Tibial nerve (tissue), 4 donors: ENCODE measurements at places on chromosomes 2 and 18. TPM values are rescaled to one million over a fixed set of nuclear protein-coding genes. Genes with fewer than 3 reads are reported as not detected.

GRCh38 chr2:114610677-114611076 lies 168.2 kb downstream of the DPP10 start:
- no peak for DNase-seq

SFT2D3 gene
- 12.6 TPM for total RNA-seq

DNA sequence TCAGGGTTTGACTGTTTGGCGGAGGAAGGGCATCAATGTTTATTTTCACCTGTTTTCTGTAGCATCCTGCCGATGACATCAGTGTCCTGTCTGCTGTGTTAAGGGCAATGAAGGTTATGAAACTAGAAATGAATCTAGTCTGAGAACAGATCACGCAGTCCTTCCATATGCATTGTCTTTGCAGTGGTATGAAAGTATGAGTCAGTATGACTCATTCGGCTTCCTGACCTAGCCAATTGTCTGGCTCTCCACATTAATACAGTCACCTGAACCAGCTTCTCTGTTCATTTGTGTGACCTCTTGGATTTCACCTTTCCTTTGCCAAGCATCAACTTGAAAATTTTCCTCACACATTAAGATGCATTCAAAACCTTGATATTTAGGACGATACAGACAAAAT lies 353.8 kb downstream of the RND3 start:
- DNase-seq = no peak

DNA sequence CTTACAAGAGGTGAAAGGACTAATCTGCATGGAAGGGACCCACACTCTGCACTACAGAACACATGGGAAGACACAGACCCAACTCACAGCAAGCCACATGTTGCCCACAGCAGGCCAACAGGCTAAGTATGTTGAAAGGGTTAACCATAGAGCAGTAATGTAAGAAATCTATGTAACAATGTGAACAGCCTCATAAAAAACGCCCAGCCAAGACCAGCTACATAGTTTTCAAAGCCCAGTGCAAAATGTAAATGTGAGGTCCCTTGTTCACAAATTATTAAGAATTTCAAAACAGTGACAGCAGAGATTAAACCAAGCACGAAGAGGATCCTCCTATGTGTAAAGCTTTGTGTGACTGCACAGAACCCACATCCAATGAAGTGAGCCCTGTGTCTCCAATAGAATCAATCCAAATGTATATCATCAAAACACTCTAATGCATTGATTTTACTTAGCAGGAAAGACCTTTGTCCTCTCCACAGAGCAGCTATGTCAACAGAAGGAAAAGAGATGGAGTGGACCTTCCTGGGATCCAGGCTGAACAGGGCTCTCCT lies 210.1 kb downstream of the AGPS start:
- DNase-seq = no peak

GRCh38 chr2:184835398-184835715 lies 237.0 kb downstream of the ZNF804A start:
- DNase-seq = no peak

CYP27C1 gene
- 0.59 TPM for total RNA-seq

CRACDL gene
- 16.2 TPM for total RNA-seq

DNA sequence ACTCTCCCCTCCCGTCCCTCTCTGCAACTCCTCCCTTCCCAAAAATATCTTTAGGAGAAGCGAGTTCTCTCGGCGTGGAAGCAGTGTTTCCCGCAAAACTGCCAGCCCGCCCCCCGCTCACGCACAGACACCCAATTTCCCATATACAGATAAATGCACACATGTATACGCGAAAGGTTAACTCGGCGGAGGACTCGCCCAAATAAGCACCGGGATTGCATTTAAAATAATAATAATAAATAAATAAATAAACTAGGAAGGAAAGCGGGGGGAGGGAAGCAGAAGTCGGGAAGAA lies 70.0 kb upstream of the PSMD14 start:
- no peak for DNase-seq

DNA sequence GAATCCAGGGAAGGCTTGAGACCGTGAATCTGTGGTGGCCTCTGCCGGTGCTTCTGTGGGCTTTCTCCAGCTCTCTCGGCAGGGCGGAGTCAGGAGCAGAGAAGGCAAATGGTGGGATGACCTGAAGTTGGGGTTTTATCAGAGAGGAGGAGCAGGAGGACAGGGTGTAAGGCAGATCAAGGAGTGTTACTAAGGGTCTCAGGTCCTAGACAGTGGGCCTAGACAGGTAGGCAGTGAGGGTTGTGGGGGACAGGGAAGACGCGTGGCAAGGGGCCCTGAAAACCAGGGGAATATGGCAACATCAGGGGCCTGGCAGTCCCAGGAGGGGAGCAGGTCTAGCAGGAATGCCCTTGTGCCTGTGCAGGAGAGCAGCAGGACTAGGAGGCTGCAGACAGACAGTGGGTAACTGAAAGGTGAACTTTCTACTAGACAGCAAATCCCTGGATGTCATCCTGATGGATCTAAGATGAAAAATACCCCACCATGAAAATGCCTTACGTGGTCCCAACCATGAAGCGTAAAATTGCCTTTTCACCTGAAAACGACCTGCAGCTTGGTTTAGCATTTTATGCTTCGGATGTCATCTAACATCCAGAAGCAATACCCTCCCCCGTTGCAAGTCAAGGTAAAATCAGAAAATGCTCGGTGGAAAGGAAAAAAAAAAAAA lies 42.1 kb downstream of the SRSF7 start:
- DNase-seq = no peak

HOXD10 gene
- total RNA-seq = 2.1 TPM

DNA sequence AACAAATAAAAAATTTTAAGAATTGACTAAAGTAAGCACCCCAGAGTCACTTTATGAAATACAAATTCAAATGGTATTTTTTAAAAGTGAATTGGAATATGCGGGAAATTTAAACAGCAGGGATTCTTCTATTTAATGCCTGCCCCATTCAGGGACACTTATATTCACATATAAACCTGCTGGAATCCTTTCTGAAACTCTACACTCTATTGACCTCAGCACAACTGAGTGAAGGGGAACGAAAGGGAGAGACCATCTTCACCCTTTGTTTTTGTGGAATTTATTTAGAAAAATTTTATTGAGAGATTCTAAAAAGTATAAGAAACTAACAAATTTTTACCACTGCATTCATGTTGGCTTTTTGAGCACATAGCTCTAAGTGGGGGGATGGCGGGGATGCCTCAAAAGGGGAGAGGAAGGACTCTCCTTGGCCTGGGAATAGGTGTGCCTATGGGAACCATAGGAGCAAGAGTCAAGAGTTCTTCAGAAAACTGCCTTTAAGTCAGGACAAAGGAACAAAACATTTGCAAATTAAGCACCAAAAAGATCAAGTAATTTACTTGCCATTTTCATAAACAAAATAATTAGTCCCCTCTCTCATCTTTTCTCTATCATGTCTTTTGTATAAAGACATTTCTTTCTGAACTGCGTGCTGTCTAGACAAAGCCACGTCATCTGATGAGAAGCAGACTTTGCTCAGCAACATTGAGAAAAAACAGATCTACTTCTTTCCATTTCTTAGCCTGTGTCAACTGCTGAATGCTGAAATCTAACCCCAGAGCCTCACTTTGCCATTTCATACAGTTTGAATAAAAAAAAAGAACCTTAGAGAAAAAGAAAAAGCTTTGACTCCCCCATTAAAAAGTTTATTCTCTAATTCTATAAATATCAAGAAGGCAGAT lies 21.6 kb upstream of the FLACC1 start:
- DNase-seq = no peak

DNA sequence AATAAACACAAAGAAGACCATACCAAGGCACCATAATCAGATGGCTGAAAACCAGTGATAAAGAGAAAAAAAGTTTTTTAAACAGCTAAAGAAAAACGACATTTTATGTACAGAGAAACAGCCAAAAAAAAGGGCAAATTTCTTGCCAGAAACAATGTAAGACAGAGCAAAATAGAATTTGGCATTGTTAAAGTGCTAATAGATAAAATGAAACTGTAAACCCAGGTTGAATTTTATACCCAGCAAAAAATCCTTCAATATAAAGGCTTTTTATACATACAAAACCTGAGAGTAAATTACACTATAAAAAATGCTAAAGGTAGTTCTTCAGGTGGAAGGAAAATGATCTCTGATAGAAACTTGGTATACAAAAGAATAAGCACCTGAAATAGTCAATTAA lies 45.7 kb downstream of the FAM117B start:
- no peak for DNase-seq

DNA sequence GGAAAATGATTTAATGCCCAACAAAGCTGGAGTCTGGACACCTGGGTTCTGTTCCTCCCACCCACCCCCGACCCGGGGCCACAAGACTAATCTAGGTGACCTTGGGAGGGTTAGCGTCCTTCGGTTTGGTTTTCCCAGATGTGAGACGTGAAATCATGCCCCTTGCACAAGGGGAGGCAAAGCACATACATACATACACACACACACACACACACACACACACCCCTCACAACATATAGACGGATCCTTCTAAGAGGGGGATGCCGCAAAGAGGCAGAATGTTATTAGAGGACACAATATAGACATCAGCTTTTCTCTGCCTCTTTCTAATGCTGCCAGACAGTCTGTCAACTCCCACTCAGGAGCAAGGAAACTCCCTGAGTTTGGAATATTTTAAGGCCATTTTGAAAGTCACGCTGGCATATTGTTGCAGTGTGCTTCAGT lies 616 bp upstream of the RBMS1 start:
- DNase-seq = no peak

GALNT5 gene
- 0.87 TPM for total RNA-seq
